ENCODE measurements at places on chromosomes 1 and 21. TPM values are rescaled to one million over a fixed set of nuclear protein-coding genes. Genes with fewer than 3 reads are reported as not detected.

The GRHL3 gene
- total RNA-seq: not detected

The HSPB7 gene
- total RNA-seq: 2,323 TPM

The SPATA46 gene
- total RNA-seq: not detected

The PEAR1 gene
- total RNA-seq: 3.8 TPM

The NR1I3 gene
- total RNA-seq: not detected

The HFM1 gene
- total RNA-seq: 3.1 TPM

The C1QTNF12 gene
- total RNA-seq: 0.86 TPM

The FHAD1 gene
- 0.06 TPM for total RNA-seq

The ADARB1 gene
- total RNA-seq: 8.4 TPM

The NLRP3 gene
- 0.48 TPM for total RNA-seq

The ORC1 gene
- 0.20 TPM for total RNA-seq

The C1orf87 gene
- not detected for total RNA-seq

DNA sequence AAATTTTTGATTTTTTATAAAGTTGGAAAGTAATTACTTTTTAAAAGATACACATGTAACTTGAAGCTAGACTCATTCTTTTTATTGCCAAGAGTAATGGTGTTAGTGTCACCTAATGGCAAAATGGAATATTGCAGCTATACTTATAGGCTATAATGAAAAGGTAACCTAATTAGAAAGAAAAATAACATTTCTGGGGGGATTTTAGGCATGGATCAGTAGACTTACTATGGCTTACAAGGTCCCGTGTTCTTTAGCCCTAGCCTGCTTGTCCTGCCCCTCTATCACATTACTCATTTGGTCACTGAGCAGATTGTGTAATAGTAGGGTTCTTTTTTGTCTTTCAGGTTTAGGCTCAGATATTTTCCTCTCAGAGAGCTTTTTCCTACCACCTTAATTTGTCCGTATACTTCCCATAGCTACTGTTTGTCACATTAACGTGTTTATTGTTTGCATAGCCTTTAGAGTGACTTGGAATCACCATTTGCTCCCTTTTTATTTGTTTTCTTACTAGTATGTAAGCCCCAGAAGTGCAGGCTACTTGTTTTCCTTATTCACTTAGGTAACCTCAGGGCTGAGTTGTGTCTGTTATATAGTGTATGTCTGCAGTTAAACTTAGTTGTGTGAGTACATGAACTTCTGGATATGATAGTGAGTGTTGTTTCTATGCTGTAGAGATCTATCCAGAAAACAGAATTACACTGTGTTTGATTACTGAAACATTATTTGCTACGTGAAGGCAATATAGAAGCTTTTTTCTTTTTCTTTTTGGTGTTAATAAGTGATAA lies 58.7 kb downstream of the RABGAP1L start:
- peaks cover 2% of the 10 kb centered on the region for H3K36me3 ChIP-seq
- no peak overlapping the region for H3K4me3 ChIP-seq
- no peak overlapping the region for H3K27ac ChIP-seq
- no peak for DNase-seq
- peaks cover 11% of the 10 kb centered on the region for H3K4me1 ChIP-seq

- H3K27ac ChIP-seq: peak overlapping the region; percentile 90
- H3K4me3 ChIP-seq: no peak overlapping the region
- no peak for DNase-seq
- peaks cover 27% of the 10 kb centered on the region for H3K4me1 ChIP-seq
- no peaks in the 10 kb centered on the region for H3K27me3 ChIP-seq
- no peaks in the 10 kb centered on the region for H3K36me3 ChIP-seq
These were observed 82.8 kb downstream of the DTL start for GRCh38 chr1:212118167-212118871.

DNA sequence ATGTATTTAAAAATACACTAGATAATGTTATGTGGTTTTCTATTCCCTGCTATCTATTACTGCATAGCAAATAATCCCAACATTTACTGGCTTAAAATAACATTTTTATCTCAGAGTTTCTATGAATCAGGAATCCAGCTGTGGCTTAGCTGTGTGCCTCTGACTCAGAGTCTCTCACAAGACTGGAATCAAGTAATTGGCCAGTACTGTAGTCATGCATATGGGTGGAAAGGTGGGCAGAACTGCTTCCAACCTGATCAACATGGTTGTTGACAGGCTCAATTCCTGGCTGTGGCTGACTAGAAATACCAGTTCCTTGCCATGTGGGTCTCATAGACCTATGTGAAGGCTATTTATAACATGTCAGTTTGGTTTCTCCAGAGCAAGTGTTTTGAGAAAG lies 131.8 kb downstream of the PDE4B start:
- no peak for DNase-seq
- H3K27me3 ChIP-seq: no peaks in the 10 kb centered on the region
- no peak overlapping the region for H3K4me3 ChIP-seq
- H3K36me3 ChIP-seq: no peaks in the 10 kb centered on the region
- no peaks in the 10 kb centered on the region for H3K4me1 ChIP-seq
- H3K27ac ChIP-seq: no peak overlapping the region

DNA sequence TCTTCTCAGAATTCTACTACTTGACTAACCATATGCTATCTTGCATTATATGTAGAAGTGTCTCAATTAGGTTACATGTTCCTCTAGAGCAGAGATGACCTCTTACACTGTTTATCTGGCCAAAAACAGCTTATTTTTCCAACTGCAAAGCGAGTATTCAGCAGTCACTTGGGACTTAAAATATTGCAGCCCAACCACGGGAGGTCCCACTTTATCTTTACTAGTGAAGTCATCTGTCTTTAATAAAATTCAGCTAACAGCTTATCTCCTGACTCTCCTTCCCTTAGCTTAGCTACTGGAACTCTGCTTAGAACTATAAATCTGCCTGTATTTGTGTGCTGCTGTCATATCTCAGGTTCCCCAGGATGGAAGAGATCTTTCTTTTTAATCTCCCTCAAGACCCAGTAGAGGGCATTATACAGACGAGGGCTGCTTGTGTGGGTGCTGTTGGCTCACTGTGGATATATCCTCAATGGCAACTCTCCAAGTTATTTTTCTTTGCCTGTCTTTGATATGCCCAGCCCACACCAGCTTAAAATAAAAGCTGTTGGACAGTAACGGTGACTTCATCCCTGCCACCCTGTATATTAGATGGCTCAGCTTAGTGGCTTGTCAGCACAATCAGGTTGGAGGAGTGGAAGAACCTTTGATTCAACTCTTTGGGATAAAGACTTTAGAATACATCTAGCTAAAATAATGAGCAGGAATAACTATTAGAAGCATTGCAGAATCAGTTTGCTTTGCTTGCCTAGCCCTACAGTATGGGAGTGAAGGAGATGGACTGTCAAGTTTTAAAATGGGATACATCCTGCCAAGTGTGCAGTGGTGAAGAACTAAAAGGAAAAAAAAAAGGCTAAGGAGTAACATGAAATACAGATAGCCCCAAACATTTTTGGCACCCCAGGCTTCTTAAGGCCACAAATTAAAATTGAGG lies 9.6 kb downstream of the ENSA start:
- H3K36me3 ChIP-seq: peaks cover 75% of the 10 kb centered on the region
- H3K27ac ChIP-seq: peak overlapping the region; percentile 71
- no peak for DNase-seq

- H3K4me3 ChIP-seq: no peak overlapping the region
- DNase-seq: no peak
- no peaks in the 10 kb centered on the region for H3K36me3 ChIP-seq
- no peak overlapping the region for H3K27ac ChIP-seq
These were observed 58.4 kb upstream of the PROX1 start for GRCh38 chr1:213929398-213929797.

DNA sequence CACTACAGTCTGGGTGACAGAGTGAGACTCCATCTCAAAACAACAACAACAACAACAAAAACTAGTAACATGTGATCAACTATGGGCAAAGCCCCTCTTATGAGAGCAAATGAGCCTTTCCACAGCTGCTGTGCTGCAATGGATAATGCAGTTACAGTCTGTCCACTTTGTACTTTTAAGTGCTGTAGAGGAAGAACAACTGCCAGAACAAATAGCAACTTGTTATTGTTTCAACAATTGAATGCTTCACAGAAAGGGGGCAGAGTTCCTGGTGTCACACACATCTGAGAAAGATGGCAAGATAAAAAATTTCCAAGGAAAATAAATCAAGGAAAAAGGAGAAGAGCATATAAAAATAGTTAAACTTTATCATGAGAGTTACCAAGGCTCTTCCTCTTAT lies 243.6 kb upstream of the DMRTA2 start:
- no peaks in the 10 kb centered on the region for H3K4me1 ChIP-seq
- H3K36me3 ChIP-seq: no peaks in the 10 kb centered on the region
- H3K27me3 ChIP-seq: no peaks in the 10 kb centered on the region

DNA sequence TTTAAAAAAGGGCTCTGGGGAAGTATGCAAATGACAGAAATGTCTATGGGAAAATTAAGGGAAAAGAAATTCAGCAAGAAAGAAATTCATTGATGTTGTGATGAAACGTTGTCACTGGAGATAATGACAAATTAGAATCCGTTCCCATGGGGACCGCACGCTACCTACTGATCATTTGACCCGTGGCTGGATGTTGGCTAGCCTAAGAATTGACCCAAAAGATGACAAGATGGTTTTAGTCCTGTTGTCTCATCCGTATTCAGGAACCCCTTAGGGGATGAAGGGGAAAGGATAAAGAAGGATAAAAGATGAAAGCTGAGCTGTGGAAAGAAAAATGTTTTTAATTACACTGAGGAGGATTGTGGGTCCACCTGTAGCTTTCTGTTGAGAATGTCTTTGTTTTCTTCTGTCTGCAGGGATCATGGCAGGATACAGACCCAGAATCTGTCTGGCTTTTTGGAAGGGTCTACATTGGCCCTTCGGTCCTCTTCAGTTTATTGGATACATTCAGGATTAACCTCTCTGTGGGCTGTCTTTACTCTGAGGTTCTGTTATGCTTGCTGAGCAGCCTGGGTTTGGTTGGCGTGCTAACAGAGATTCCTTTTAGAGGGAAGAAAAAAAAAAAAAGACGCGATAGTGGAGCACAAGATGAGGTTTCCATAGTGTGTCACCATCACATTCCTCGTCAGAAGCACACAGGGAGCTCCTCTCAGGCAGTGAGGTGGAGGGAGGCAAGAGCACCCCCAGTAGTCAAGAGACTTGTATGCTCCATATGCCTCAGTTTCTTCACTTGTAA lies 106.2 kb downstream of the CACHD1 start:
- no peaks in the 10 kb centered on the region for H3K36me3 ChIP-seq
- H3K27me3 ChIP-seq: no peaks in the 10 kb centered on the region
- DNase-seq: no peak
- H3K4me3 ChIP-seq: no peak overlapping the region
- no peak overlapping the region for H3K27ac ChIP-seq
- peaks cover 10% of the 10 kb centered on the region for H3K4me1 ChIP-seq

DNA sequence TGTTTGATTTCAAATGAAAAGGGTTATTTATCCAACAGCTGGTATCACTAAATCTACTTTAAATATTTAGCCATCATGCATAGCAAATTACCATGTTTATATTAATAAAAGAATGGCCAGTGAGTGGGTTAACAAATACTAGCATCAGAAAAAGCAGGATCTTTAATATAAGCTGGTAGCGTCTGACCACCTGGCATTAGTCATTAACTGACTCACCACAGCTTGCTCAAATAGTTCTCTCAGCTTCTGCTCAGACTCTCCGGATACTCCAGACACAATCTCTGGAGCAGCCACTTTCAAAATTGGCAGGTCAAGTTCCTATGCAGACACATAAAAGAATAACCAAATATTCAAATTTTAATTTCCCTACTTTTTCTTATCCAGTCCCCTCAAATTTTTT lies 29.6 kb downstream of the NVL start:
- H3K36me3 ChIP-seq: peaks cover 15% of the 10 kb centered on the region
- H3K4me1 ChIP-seq: no peaks in the 10 kb centered on the region
- DNase-seq: no peak
- no peaks in the 10 kb centered on the region for H3K27me3 ChIP-seq
- H3K4me3 ChIP-seq: no peak overlapping the region

- H3K27me3 ChIP-seq: no peaks in the 10 kb centered on the region
- H3K36me3 ChIP-seq: no peaks in the 10 kb centered on the region
- no peaks in the 10 kb centered on the region for H3K4me1 ChIP-seq
- no peak overlapping the region for H3K4me3 ChIP-seq
- DNase-seq: no peak
- H3K27ac ChIP-seq: no peak overlapping the region
These were observed 6.3 kb upstream of the ERVH48-1 start for GRCh38 chr21:42931560-42932235.

DNA sequence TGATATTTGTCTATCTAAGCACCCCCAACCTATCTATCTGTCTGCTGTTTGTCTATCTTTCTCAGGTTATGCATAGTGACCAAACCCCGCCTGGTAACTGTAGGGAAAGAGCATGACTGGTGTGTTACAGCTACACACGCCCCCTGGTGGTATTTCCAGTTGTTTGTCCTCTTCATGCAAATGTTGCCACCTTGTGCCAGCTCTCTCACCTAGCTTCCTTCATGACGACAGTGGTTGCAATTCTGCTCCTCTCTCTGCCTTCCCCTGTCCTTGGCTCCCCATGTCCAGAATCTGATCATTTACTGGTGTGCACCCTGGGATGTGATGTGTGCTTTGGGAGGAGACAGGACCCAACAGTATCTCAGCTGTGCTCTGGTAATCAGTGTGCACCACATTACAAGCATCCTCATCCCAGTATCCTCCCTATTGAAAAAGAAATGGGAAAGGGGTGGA lies 8.1 kb upstream of the INKA2 start:
- H3K27me3 ChIP-seq: no peaks in the 10 kb centered on the region
- no peak overlapping the region for H3K4me3 ChIP-seq
- H3K27ac ChIP-seq: no peak overlapping the region
- peaks cover 22% of the 10 kb centered on the region for H3K4me1 ChIP-seq
- no peaks in the 10 kb centered on the region for H3K36me3 ChIP-seq

GRCh38 chr1:8165595-8166360 lies 139.7 kb upstream of the ERRFI1 start:
- H3K27me3 ChIP-seq: no peaks in the 10 kb centered on the region
- H3K4me3 ChIP-seq: no peak overlapping the region
- DNase-seq: no peak
- H3K27ac ChIP-seq: no peak overlapping the region

GRCh38 chr1:221069178-221069903 lies 190.1 kb downstream of the HLX start:
- no peaks in the 10 kb centered on the region for H3K36me3 ChIP-seq
- H3K4me1 ChIP-seq: no peaks in the 10 kb centered on the region
- DNase-seq: no peak
- H3K4me3 ChIP-seq: no peak overlapping the region
- no peak overlapping the region for H3K27ac ChIP-seq
- H3K27me3 ChIP-seq: no peaks in the 10 kb centered on the region
